ENCODE measurements at places on chromosomes 5 and 9.

GRCh38 chr9:107472581-107473340 is 16.8 kb downstream of the KLF4 start:
- no peak for DNase-seq

DNA sequence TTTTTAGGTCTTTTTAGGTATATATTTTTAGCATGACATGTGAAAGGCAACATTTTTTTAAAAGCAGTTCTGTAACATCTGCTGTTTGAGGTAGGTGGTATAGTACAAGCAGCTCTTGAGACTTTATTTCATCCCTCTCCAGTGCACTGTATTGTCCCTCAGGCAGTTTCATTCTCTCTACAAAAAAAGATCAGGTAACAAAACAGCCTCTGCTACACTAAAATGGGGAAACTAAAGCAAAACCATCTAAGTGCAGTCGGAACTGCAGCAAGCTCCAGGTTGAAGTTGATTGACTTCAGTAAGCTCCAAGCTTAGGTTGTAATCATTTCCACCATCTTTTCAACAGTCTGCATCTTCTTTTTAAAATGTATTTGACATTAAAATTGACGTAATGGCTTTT is 195.6 kb downstream of the DEPDC1B start:
- no peak for DNase-seq

GRCh38 chr9:22147813-22148527 is 138.9 kb upstream of the CDKN2B start:
- DNase-seq: no peak

- no peak for DNase-seq
These were observed 42.6 kb downstream of the ZDHHC21 start for GRCh38 chr9:14650596-14650995.

GRCh38 chr5:53100606-53101005 is 9.0 kb downstream of the MOCS2 start:
- no peak for DNase-seq

- DNase-seq: no peak
These were observed 303.9 kb upstream of the EDIL3 start for GRCh38 chr5:84688566-84688965.

DNA sequence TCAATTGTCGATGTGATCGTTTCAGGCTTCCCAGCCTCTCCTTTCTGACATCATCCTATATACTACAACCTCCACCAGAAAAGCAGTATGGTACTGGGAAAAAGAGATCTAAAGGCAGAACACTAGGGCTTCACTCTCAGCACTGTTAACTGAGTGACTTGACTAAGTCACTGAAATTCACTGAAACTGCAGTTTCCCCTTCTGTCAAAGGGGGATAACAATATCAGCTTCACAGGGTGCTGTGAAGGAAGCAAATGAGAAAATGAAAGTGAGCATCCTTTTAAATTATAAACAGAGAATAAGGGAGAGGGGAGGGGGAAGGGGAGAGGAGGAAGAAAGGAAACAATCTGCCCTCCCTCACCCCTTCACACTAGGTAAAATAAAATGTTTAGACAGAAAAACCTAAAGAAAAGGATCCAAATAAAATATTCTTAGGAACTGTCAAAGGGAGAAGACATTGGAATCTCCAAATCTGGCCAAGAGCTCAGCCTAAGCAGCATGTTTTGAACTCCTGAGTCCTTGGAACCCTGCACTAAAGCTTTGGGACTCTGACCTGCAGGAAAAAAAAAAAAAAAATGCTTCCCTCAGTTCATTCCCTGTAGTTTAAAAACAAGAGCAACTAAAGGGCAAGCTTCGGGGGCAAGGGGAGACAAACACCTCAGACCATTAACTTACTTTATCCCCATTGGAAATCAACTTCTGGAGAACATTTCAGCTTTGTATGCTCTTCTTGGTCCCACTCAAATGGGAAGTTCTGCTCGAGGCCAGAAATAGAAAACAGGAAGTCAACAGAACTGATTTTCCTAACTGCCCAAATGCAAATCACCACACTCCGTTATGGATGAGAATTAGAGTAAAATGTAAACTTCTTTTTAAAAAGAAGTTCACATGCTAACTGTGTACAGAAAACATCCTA is 178.3 kb downstream of the DEPDC1B start:
- no peak for DNase-seq

- DNase-seq: no peak
These were observed 54.9 kb upstream of the OSMR start for GRCh38 chr5:38790891-38791290.

DNA sequence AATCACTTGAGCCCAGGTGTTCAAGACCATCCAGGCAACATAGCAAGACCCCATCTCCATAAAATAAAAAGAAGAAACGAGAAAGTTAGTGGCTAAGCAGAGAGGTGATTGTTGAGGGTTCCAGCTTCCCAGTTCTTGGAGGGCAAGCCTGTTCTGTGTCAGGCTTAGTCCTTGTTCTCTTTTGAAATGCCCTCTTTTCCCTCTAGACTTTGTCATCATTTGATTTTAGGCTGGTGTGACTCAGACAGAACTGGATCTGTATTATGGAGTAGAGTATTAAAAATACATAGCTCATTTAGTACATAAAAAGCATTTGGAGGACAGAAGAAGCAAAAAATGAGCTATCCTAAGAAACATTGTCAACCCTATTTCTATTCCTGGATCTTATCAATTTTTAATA is 159.4 kb downstream of the CD180 start:
- DNase-seq: no peak

- no peak for DNase-seq
These were observed 1.6 kb upstream of the TXN start for GRCh38 chr9:110257956-110258355.

DNA sequence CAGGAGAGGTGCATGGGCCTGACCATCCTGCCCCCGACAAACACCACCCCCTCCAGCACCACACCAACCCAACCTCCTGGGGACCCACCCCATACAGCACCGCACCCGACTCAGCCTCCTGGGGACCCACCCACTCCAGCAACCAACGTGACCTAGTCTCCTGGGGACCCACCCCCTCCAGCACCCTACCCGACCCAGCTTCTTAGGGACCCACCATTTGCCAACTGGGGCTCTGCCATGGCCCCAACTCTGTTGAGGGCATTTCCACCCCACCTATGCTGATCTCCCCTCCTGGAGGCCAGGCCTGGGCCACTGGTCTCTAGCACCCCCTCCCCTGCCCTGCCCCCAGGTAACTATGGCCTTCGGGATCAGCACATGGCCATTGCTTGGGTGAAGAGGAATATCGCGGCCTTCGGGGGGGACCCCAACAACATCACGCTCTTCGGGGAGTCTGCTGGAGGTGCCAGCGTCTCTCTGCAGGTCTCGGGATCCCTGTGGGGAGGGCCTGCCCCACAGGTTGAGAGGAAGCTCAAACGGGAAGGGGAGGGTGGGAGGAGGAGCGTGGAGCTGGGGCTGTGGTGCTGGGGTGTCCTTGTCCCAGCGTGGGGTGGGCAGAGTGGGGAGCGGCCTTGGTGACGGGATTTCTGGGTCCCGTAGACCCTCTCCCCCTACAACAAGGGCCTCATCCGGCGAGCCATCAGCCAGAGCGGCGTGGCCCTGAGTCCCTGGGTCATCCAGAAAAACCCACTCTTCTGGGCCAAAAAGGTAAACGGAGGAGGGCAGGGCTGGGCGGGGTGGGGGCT is 4.6 kb downstream of the CEL start:
- no peak for DNase-seq

- no peak for DNase-seq
These were observed 5.8 kb upstream of the JAK2 start for GRCh38 chr9:4979239-4979638.

GRCh38 chr9:27384262-27385014 is 87.5 kb upstream of the EQTN start:
- no peak for DNase-seq

- DNase-seq: no peak
These were observed 27.3 kb upstream of the STC2 start for GRCh38 chr5:173355561-173355960.

- no peak for DNase-seq
These were observed 562.7 kb downstream of the TLE4 start for GRCh38 chr9:80134487-80134886.

DNA sequence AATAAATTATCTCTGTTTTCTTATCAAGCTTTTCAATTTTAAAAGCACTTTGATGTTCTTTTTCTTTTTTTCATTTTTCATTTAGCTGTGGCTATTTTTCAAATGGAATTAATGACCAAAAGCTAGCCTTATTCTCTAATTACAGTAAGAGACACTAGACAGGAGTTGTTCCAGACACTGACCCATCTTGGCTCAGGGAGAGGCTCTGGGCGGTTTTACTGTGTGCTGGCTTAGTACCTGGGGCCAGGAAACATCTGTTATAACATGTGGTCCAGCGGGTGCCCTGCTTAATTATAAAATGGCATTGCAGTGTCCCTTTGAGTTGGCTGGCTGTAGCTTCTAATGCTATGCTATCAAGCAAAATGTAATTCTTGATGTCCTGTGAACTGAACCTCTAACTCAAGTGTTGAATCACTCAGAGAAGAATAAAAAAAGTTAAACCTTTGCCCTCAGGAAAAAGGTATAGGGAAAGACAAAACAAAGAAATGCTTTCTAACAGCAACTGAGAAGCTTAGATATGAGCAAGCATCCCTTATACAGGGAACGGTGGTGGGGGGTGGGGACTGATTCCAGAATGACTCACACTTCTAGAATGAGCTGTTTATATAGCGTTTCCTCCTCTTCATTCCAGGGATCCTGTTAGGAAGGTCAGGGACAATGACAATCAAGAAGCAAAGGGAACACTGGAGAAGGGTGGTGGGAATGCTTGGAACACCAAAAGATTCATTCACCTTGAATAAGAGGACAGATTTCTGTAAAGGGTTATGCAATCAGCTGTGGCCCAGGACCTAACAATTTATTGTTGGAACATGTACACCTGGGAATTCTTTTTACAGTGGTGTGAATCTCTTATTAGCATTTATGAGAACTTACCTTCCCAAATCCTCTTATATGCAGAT is 58.7 kb upstream of the NFIB start:
- peak; percentile 58 for DNase-seq

DNA sequence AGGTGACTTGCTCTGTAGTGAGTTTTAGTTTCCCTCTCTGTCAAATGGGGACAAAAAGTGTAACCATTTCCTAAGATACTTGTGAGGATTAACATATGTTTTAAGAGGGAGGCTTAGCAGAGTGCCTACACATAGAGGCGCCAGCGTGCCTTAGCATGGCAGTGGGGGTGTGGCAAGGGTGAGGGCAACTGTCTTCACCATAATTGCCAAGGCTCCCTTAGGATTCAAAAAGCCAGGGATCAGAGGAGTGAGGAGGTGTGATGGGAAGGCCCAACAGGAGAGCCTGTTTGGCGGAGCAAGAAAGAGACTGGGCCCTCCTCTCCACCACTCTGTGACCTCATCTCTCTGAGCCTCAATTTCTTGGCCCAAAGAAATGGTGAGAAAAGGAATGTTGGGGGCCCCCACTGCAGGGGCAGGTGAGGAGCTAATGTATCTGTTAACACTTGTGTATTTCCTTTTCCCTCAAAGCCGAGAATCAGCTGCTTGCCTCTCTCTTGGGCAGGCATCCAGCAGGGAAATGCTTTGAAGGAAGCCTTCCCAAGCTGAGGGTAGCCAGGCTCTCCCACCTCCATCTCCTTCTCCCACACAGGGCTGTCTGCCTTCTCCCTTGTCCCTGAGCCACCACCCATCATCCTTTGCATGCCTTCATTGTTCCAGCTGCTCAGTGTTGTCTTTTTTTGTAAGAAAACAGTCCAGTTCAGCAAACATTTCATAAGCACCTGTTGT is 76.0 kb downstream of the DAB2IP start:
- DNase-seq: peak; percentile 55
